NCI-H2227 treated with DMSO at 0.1 percent for 48 hours (cell line): ENCODE measurements at places on chromosomes 6 and 20.

DNA sequence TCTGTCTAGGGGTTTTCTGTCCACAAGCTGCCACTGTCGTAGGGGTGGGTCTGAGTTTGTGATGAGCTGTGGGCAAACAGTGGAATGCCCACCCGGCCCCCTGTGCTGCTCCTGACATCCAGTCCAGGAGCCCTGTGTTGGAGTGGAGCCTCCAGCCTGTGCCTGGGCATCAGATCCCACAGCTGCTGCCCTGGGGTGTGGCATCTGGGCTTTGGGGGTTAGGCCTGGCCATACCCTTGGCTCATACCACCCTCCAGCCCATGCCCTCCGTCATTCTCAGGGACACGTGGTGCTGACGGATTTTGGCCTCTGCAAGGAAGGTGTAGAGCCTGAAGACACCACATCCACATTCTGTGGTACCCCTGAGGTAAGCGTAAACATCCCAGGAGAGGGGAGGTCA is 12.9 kb downstream of the SGK2 start:
- DNase-seq: no peak

DNA sequence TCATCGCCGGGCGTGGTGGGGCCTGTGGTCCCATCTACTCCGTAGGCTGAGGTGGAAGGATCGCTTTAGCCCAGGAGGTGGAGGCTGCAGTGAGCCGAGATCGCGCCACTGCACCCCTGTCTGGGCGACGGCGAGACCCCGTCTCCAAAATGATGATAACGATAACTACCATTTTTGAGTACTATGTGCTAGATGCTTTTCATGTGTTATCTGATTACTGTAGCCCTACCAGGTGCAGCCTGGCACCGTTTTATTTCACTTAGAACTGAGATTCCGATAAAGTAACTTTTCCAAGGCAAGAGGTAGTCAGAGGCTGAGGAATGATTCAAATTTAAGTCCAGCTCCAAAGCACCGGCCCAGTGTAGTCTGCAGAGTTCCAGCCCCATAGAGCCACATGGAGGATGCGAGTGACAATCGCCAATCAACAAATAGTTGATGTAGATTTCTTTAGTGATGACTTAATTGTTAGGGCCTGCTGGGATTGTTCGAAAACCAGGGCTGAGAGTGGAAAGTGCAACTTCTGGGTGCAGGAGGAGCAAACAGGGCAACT is 727 bp downstream of the ERMARD start:
- peak; percentile 44 for DNase-seq

DNA sequence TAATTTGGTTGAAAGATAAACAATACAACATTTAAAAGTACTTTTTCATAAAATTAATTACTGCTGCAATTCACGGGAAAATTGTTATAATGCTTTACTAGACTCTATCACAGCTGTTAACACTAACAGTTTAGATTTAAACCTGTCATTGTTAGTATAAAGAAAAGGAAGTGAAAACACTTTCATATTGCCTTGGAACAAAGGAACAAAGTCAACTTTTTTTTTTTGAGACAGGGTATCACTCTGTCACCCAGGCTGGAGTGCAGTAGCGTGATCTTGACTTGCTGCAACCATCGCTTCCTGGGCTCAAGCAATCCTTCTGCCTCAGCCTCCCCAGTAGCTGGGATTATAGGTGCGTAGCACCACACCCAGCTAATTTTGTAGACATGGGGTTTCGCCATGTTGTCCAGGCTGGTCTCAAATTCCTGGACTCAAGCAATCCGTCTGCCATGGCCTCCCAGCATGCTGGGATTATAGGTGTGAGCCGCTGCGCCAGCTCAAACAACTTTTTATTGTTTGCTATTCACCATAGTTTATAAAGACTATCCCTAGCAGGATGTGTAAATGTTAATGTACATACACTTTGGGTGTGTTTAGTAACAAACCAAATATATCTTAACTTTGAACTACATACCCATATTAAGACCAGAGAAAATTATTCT is 22.1 kb downstream of the SLC35A1 start:
- no peak for DNase-seq

DNA sequence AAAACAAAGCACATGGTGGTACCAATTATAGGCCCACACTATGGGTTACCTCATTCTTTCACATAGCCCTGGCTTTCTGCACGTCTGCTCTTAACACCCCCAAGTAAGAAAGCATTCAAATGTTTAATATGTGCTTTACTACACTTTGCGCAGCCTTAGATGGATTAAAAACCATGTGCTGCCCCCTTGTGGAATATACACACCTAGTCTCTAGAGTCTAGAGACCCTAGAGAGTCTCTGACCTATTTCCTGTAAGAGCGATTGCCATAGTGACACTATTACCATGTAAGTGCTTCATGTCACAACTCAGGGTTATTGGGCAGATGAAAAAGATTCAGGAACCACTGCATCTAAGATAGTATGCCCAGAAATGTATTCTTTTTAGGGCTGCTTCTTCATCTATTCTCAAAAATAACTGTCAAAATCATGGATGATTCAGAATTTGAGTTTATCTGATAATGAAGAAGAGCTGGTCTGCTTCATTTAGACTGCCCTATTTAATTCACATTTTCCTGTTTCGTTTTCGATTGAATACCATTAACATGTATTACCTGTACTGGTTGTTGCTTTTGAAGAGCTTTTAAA is 186.3 kb downstream of the ADGB start:
- peak; percentile 4 for DNase-seq

DNA sequence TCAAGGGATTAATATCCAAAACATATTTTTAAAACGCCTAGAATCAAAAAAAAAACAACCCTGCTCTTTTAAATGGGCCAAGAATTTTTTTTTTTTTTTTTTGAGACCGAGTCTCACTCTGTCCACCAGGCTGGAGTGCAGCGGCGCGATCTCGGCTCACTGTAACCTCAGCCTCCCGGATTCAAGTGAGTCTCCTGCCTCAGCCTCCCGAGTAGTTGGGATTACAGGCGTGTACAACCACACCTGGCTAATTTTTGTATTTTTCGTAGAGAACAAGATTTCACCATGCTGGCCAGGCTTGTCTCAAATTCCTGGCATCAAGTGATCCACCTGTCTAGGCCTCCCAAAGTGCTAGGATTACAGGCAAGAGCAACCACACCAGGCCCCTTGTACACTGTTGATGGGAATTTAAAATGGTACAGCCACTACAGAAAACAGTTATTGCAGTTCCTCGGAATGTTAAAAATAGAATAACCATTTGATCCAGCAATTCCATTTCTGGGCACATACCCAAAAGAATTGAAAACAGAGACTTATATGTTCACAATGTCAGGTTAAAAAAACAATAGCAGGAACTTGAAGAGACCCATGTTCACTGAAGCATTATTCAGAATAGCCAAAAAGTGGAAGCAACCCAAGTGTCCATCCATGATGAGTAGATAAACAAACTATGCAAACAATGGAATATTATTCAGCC is 3.1 kb upstream of the MYL9 start:
- DNase-seq: no peak
